ENCODE measurements at places on chromosomes 2 and 18.

DNA sequence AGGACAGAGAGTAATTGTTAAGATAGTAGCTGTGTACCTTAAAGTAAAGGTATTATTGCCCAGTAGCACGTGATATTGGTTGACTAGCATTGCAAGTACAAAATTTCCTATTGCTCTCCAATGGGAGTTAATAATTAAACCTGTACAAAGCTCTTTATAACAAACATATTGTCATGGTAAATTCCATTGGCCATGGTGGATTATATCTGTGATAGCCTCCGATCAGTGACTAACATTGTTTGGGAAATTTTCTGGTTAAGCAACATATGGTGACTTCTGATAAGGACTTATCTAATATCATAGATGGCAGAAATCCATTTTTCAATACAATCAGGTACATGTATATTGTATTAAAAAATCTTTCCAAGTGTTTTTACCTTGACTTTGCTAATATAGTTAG, 360.8 kb downstream of the DCC start:
- DNase-seq: no peak

GRCh38 chr2:3730646-3731045, 27.3 kb downstream of the DCDC2C start:
- no peak for DNase-seq

- DNase-seq: peak; percentile 86
Measured at GRCh38 chr2:38377050-38377828, at the start of gene ATL2. Gene ATL2 (minus strand): TSS chr2:38377273. CDS start chr2:38377260, 13 bp downstream.

DNA sequence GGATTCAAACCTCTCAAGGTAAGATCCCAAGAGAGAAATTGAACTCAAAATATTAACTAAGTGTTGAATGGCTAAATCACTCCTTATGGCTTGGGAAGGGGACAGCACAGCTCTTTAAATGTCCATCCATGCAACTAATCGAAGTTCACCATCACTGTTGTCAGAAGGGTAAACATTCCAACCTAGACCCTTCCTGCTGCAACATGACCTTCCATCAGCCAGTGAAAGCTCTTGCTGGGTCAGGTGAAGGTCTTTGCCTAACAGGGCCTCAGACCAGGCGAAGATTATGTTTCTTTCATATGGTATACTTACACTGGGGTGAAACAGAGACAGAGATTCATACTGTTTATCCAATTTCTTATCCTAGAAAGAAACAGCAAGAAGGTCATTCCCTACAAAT, 16.4 kb downstream of the IAH1 start:
- DNase-seq: no peak

GRCh38 chr2:200455958-200456421, 53.9 kb downstream of the KCTD18 start:
- peak; percentile 66 for DNase-seq
